ENCODE measurements at places on chromosomes 11 and 22.

DNA sequence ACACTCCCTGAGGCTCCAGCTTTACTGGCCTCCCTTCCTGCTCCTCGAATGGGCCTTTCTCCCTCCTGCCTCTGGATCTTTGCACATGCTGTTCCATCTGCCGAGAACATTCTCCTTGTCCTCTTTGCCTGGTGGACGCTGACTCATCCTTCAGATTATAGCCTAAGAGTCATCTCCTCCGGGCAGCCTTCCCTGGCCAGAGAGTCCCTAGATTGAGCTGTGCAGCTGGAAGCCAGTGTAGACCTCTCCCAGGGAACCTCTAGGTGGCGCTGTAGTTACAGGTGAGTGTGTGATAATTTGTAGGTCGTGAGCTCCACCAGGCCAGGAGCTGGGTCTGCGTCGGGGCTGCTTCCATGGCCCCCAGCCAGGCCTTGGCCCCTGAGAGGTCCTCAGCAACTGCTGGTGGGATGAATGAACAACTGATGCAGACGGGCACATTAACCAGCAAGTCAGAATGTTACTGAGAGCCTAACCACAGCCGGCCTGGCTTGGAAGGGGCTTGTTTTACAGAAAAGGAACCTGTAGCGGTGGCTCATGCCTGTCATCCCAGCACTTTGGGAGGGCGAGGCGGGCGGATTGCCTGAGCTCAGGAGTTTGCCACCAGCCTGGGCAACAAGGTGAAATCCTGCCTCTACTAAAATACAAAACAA lies 8.7 kb downstream of the PNPLA5 start:
- peak; percentile 87 for DNase-seq

- DNase-seq = no peak
These were observed 17.7 kb downstream of the NAV2 start for GRCh38 chr11:19730373-19730772.

- DNase-seq = no peak
These were observed 3.7 kb upstream of the CEND1 start for GRCh38 chr11:793556-793955.

- no peak for DNase-seq
These were observed 29.1 kb downstream of the CSF2RB start for GRCh38 chr22:36942556-36942955.

DNA sequence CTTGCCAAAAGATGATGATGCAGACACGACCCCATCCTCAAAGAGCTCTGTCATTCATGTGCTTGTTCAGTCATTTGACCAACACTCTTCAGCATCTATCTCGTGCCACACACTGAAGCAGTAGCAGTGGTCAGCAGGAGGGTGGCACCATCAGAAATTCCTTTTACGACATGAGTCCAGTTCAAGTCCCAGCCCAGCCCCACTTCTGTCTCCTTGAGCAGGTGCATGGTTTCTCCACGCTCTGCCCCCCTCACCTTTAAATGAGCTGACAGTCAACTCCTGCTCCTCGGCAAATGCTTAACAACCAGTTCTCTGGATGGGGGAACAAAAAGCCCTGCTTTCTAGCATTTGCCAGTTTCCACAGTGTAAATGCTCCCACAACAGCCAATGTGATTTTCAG lies 60.9 kb downstream of the SYN3 start:
- DNase-seq = no peak

DNA sequence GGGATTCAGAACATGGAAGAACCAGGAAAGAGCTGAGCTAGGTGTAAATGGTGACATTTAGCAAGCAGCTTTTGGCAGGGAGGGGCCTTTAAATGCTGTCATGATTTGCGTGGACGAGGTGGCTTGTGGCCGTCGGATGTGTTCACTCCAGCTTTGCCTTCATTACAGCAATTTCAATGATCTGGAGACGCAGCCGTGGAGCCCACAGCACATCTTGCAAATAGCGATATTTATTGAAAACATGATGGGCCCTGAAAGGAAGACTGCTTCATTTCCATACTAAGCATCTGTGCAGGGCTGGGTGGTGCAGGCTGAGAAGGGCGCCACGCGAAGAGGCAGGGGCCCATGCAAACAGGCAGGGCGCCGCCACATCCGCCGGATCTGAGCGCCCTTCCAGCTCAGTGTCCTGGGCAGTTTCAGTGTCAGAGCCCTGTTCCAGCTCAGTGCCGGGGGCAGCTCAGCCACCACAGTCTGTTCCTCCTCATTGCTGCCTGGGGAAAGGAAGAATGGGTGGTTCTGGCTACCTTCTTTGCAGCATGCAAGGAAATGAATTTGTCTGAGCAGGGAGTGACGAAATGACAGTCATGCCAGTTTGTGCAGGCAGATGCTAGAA lies 111.1 kb upstream of the TTC12 start:
- DNase-seq = no peak

GRCh38 chr11:57300785-57301184 lies 24.0 kb downstream of the TNKS1BP1 start:
- no peak for DNase-seq

DNA sequence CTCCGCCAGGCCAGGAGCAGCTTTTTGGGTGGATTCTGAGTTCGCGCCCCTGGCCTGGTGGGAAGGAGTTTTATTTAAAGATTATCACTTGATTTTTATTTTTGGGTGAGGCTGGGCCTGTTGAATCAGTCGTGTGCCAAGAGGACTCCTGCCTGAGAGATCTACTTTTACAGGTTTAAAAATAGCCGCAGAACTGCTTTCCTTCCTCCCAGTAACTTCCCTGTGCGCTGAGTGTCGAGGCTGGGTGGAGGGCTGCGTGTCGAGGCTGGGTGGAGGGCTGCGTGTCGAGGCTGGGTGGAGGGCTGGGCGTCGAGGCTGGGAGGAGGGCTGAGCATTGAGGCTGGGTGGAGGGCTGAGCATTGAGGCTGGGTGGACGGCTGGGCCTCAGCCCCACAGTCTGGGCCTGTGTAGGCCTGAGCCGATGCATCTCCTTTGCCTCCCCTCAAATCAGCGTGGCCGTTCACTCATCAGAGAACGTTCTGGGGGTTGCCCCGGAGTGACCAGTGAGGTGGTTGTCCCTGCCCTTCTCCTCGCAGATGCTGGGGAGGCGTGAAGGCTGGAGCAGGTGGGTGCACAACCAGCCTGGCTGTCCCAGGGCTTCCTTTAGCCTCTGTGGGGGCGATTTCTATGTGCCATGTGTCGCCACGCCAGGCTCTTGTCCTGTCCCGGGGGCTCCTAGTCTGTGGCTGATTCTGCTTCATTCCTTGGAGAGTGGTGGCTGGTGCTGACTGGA lies 30.1 kb downstream of the GRAMD4 start:
- DNase-seq = no peak

- DNase-seq = no peak
These were observed 76.3 kb downstream of the CYB5R2 start for GRCh38 chr11:7596975-7597391.

DNA sequence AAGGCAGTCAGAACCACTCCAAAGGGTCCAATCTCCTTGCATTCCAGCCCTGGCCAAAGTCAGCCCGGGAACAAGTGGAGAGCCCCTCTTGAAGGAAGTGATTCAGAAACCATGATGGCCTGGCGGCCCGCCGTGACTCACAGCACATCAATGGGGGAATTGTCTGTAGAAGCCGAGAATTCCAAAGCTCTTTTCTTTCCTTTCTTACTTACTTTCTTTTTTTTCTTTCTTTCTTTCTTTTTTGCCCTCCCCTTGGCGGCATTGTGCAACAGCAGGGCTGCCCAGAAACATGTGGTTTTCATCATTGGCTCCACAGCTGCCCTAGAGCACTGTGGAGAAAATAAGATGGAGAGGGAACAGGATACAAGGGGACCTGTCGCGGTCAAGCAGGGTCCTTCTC lies 140.2 kb upstream of the TIMP3 start:
- DNase-seq = peak; percentile 98

DNA sequence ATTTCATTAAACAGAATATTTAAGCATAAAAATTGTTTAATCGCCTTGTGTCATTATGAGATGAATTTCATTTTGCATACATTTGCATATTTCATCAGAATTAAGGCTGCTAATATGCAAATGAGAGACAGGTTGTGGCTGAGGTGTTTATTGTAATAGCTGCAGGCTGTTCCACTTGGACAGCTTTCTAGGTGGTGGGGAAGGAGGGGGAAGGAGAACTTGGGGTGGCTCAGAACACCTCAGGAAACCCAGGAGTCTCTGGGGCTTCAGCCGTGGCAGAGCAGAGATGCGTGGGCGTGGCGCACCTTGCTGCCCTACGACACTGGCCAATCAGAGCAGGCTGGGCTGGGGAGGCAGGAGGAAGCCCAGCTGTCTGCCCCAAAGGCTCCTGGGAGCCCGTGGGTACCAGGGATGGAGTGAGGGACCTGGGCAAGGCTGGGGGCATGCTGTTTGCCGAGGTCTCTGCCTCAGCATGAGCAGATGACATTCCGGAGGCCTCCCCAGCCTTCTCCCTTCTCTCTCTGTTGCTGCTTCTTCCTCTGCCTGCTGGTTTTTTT lies 542.9 kb downstream of the MN1 start:
- no peak for DNase-seq

DNA sequence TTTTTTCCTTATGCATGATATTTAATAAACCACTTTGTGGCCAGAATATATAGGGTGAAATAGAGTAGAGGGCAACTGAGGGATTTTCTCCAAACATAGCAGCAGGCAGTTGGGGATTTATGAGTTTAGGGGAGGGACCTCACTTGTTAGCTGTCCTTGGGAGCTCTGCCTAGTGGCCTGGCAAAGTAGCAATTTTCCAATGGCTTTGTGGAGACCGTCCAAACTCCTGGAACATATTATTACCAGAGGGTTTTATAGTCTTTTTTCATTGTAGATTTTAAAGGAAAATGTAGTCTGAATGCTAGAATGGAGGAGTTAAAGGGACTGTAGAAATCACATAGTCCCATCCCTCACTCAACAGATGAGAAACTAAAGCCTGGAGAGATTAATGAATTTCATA lies 32.3 kb downstream of the AMOTL1 start:
- no peak for DNase-seq

DNA sequence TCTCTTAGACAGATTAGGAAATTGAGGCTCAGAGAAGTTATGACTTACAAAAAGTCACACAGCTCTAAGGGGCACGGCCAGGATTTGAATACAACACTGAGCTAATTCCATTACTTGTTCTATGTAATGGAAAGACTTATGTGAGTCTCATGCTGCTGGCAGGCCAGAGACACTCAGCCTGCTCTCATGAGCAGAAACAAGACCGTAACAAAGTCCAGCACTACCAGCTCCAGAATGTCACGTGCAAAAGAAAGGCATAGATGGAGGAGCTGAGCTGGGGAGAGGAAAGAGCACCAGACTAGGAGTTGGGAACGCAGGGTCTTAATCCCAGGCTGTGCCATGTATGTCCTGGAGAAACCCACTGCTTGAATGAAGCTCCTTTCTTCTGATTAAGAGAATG lies 1.8 kb downstream of the CHRDL2 start:
- DNase-seq = no peak

- no peak for DNase-seq
These were observed 53.6 kb downstream of the CECR2 start for GRCh38 chr22:17422736-17423343.

DNA sequence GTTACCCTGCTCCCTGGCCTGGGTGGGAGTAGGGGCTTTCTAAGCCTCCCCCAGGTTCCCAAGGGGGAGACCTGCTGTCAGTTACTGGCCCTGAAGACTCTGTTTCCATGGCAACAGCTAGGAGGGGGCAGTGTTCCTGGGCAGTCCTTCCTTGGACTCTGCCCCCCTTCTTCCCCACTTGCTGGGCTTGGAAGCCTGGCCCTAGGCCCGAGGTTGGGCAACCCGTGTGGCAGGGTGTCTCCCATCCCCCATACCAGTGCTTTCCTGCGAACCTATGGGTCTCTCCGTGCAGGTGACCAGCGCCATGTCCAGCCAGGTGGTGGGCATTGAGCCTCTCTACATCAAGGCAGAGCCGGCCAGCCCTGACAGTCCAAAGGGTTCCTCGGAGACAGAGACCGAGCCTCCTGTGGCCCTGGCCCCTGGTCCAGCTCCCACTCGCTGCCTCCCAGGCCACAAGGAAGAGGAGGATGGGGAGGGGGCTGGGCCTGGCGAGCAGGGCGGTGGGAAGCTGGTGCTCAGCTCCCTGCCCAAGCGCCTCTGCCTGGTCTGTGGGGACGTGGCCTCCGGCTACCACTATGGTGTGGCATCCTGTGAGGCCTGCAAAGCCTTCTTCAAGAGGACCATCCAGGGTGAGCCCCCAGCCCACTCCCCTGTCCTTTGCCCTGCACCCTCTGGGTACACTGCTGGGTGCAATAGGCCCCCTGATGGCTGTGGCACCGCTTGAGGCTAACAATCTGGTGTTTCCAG lies 1.7 kb downstream of the ESRRA start:
- no peak for DNase-seq

DNA sequence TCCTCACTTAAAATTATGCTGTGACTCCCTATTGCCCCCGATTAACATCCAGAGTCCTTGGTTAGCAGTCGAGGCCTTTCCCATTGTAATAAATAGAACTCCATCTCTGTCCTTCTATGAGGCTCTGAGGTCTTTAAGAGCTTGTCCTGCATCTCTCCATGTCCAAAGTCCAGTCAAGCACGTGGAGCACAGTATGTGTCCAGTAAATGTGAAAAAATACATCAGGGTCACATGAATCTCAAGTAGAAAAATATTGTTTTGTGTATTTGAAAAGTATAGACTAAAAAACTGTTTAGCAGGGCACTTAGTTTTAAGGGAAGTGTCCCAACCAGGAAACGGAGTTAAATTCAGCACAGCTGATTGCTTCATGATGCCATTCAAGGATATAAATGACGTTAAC lies 298.8 kb upstream of the TENM4 start:
- no peak for DNase-seq

GRCh38 chr11:95849087-95849825 lies 59.0 kb downstream of the CEP57 start:
- DNase-seq = peak; percentile 45

DNA sequence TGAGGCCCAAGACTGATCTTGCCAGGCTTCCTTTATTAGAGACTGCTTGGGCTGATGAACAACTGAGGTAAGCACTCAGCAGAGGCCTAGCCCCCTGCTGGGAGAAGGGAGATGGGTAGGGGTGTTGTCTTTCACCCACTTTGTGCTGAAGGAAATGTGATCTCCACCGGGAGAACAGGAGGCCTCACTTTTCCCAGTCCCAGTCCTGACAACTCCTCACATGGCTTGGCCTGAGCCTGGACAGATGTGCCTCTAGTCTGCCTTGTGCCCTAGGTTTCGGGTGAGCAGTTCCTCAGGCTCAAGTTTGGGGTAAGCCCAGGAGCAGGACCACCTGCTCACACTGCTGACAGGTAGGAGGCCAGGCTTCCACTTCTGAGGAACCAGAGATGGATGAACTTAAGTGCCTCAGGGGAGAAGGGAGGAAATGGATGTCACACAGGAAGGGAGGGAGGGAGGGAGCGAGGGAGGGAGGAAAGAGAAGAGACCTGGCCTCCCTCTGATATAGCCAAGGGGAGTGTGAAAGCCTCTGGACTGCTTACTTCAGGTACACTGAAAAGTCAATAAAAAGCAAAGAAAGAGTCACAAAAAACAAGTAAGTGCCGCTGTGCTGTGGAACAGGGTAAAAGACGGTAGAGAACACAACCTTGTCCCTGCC lies 8.1 kb downstream of the CLPB start:
- DNase-seq = no peak

All from COLO829 (cell line).